ENCODE measurements at places on chromosomes 1 and 21.

GRCh38 chr1:114341299-114341698, 169.7 kb downstream of the TRIM33 start:
- DNase-seq, result no peak

- DNase-seq, result peak; percentile 42
Measured at GRCh38 chr1:209675565-209676154, 448 bp downstream of the G0S2 start.

GRCh38 chr1:24045771-24046170, 65.6 kb upstream of the SRSF10 start:
- no peak for DNase-seq

DNA sequence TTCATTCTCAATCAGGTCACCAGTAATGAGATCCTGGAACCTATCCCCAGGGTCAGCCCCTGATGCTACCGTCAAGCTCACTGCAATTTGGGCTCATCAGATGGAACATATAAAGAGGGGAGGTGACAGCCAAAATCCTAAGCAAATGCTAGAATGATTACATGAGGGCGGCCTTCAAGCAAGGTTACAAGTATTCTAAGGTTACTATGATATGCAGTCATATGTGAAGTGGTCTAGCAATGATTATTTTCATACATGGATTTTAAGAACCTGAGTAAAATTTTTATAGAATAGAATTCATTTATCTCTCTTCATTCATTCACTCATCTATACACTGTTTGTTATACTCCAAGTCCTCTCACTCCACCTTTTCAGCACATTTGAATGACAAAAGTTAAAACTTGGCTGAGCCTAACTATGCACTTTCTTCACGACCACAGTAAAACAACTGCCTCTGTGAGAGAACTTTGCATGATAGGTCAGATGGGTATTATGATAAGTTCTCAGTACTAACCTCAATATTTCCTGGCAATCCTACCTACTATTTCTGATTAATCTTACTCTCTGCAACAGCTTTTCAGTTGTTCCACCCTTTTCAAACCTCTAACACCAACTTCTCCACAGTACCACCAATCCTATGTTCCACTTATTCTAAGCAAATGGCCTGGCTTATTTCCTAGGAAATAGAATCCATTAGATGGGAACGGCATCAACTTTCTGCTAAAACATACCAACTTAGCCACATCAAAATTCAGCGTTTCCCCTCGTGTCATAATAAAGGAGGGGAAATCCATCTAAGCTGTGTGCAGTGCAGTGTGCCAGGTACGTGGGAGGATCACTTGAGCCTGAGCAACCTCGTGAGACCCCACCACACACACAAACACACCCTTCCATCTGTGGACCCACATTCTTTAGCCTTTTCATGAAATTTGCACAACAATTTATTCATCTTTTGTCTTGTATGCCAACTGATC, 32.0 kb downstream of the LHX9 start:
- no peak for DNase-seq

- DNase-seq, result no peak
Measured at GRCh38 chr1:113934511-113935055, 5.5 kb downstream of the HIPK1 start.

DNA sequence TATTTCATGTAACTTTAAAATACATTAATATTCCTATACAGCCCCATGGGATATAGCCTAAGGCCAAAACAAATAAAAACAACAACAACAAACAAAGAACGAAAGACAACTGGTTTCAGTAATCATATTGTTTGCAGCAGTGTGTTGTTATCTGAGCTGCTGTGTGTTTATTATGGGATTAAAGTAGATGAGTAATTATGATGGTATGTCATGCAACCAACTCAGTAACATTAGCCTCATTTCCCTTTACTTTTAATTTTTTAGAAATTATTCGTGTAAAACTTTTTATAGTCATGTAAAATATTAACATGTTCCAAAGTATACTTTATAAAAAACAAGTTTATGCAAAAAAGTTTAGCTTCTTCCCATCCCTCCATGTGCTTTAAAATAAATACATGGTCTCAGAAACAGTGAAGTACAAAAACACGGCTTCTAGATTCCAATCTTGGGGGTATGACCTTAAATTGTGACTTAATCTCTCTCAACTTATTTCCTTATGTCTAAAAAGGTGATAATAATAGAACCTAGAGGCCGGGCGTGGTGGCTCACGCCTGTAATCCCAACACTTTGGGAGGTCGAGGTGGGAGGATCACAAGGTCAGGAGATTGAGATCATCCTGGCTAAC, 176.1 kb downstream of the SLC45A1 start:
- no peak for DNase-seq

DNA sequence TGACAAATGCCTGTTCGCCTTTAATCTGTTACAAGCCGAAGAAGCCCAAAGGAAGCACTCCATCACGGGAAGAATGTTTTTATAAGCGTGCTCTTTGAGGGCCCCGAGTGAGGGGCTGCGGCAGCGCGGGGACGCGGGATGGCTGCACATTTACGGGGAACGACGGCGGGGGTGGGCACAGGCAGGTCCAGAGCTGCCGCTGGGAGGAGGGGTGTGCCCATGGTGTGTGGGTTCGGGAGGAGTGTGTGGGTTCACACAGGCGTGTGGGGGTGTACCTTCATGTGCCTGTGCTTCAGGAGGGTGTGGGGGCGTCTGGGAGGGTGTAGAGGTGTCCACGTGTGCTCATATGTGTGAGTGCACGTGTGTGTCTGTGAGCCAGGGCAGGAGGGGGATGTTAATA, 155.9 kb upstream of the ZC3H12A start:
- DNase-seq, result no peak

DNA sequence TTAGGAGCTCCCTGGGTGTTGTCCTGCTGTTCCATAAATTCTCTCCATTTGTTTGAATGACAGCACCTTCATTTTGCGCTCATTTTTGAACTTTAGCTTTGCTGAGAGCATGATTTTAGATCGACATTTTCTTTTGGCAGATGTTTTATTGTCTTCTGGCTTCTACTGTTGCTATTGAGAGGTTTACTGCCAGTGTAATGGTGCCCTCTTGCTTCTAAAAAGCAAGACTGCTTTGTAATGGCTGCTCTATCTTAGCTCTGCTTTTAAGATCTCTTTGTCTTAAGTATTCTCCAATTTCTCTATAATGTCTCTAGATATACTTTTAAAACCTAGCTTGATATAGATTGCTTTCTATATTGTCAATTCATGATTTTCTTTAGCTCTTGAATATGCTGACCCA, 27.8 kb downstream of the THEM4 start:
- no peak for DNase-seq

GRCh38 chr1:182035097-182035770, 26.3 kb downstream of the ZNF648 start:
- no peak for DNase-seq

GRCh38 chr21:38221594-38221993, 35.2 kb upstream of the KCNJ15 start:
- no peak for DNase-seq

GRCh38 chr1:156451505-156452160, 48.9 kb downstream of the MEF2D start:
- no peak for DNase-seq

DNA sequence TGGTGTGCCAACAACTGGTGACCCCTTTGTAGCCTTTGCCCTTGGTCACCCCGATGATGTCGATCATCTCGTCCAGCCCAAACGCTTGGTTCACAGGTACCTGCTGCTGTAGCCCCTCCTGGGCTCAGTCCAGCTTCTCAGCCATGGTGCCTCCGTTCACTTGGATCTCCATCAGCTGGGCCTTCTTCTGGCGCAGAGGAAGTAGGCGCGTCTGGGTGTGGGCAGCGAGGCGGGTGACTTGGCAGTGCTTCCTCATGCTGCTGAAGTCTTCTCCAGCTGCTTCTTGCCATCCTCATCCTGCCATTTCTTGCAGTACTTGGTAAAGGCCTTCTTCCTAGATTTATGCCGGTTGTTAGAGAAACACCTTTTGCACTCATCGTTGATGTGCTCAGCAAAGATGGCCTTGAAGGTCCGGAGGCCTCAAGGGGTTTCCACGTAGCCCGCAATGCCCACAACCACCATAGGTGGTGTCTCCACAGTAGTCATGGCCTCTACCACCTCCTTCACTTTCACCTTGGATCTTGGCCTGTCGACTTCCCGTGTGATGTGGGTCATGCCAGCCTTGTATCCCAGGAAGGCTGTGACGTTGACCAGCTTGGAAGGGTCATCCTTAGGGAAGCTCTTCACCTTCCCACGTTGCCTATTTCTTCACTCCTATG, 13.0 kb downstream of the DOP1B start:
- DNase-seq, result no peak

GRCh38 chr21:29892379-29892778, 47.4 kb downstream of the GRIK1 start:
- DNase-seq, result no peak

DNA sequence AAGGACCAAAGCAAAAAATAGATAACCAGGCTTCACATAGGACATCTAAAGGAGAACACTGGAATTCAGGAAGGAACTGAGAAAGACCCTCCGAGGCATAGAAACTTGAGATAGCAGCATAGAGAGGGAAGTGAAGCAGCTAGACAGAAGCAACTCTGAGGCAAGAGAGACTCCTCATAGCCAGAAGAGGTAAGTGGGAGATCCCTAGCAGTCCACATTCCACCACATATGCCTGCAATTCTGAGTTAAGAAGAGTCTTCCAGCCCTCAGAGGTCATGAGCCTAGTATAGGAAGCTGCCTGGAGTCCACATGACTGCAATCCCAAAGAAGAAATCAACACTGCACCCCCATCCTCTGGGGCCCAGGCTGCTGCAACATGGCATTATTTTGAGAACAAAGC, 13.9 kb upstream of the FGGY start:
- DNase-seq, result no peak

DNA sequence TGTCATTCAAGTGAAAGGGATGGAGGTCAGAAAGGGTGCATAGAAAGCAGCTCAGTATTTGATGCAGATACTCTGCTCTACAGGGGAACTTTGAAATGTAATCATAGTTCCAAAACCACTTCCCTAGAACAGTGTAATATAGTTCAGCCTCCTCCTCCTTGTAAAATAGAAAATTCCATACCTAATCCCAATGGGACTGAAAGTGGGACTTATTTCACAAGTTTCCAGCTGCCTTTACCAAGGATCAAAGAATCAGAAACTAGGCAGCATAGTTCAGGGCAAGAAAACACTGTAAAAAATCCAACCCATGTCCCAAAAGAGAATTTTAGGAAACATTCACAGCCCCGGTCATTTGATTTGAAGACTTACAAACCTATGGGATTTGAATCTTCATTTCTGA, 8.1 kb upstream of the TMCO2 start:
- no peak for DNase-seq

- DNase-seq, result peak; percentile 58
Measured at GRCh38 chr1:58545591-58546519, 671 bp downstream of the OMA1 start.

DNA sequence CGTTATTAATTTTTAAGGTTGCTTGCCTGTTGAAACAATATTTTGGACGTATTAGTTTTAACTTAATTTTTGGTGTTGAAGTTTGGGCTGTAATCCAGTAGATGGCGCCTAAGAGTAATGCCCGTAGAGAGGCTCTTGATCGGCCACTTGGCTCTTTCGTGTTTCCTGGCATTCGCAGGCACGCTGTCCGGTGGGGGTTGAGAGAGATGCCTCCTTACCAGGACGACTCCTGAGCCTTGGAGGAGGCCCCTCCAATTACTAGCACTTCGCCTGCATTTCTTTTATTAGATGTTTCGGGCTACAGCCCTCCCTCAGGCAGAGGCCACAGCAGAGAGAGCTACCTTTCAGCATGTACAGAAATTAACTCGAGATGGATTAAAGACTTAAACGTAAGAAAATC, 12.0 kb downstream of the OR2M4 start:
- peak; percentile 36 for DNase-seq

DNA sequence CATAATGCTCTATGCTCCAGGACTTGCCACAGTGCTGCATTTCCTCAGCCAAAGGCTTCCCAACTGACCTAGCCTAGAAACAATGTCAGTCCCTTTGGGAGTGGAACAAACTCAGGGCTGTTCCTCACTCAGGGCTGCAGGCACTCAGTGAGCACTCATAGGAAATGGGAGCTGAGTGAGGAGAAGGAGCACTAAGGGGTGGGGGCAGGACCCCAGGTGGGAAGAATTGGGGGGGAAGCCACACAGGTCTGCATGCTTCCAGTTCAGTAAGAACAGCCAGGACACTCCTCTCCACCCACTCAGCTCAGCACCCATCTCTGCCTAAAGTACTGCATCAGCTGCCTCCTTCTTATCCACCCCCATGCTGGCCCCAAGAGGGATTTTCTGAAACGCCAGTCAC, 7.3 kb upstream of the SLC5A9 start:
- DNase-seq, result no peak

- DNase-seq, result no peak
Measured at GRCh38 chr1:5595531-5596170, 396.6 kb downstream of the NPHP4 start.

DNA sequence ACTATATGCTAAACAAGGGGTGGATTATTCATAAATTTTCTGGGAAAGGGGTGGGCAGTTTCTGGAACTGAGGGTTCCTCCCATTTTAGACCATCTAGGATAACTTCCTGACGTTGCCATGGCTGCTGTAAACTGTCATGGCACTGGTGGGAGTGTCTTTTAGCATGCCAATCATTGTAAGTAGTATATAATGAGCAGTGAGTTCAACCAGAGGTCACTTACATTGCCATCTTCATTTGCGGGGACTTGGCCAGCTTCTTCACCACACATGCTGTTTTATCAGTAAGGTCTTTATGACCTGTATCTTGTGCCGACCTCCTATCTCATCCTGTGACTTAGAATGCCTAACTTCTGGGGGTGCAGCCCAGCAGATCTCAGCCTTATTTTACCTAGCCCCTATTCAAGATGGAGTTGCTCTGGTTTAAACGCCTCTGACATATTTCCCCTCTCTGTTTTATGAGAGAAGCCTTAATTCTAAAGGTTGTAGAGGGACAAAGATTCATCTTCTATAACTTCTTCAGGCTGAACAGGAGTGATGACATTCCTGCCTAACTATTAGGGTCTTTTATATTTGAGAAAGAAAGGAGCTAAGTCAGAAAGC, 60.4 kb downstream of the DIP2A start:
- DNase-seq, result peak; percentile 8

- DNase-seq, result no peak
Measured at GRCh38 chr1:241765390-241765789, 82.6 kb upstream of the EXO1 start.

DNA sequence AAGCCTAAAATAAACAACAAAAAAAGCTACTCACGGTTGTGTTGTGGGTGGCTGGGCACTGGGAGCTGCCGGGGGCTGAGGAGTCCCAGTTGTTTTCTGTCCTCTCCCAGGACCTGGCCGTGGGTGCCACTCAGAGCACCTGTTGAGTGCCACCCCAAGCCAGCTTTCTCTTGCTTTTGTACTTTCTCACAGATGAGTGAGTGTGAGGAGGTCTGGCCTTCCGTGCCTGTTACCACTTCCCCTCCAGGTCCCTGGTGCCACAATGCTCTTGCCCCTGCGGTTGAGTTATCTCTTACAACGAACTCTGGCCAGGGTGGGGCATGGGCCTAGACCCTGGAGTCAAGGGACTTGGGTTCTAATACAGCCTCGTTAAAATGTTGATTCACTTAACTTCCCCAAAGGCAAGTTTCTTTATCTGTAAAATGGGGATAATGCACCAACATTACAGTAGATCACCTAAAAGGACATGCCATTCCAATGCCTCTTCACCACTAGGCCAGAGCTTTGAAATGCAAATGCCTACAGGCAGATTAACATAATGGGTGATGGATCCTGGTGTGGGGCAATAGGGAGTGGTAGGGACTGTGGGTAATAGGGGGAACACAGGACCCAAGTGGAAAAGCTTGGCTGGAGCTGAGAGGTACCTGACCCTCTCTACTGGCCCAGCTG, at the start of gene CNR2:
Gene CNR2 (minus strand): TSS at position 151 of the 669 bp plus-strand sequence. CDS start 37,745 bp downstream, outside the sequence.
- DNase-seq, result no peak

- DNase-seq, result no peak
Measured at GRCh38 chr21:45496968-45497845, 45.0 kb downstream of the SLC19A1 start.

- no peak for DNase-seq
Measured at GRCh38 chr21:42570362-42570761, 56.7 kb downstream of the SLC37A1 start.

Measured in SK-N-DZ (cell line).